ENCODE measurements at places on chromosomes 4 and X.

GRCh38 chr4:8097141-8097541 lies 61.5 kb downstream of the ABLIM2 start:
- no peak for DNase-seq

DNA sequence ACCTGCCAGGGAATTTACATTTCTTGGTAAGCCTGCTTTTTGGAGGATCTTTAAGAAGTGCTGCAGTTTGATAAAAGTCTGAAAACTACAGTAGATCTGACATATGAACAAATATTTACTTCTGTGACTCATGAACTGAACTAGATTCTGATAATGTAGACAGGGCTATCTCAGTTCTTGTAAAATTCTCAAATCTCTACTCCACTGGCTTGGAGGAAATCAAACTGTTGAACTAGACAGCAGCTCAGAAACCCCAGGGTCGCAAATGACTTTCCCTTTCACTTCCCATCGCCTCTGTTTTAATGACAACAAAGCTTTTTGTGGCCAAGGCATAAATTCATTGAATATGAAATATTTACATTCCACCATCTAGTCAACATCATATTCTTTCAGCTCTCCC lies 15.4 kb upstream of the OCIAD1 start:
- no peak for DNase-seq

GRCh38 chr4:48403358-48403757 lies 62.0 kb downstream of the SLAIN2 start:
- no peak for DNase-seq

- no peak for DNase-seq
Measured at GRCh38 chr4:74123065-74123728, 24.2 kb upstream of the CXCL2 start.

GRCh38 chrX:47501226-47502074 lies 18.4 kb upstream of the ZNF41 start:
- DNase-seq, result no peak

DNA sequence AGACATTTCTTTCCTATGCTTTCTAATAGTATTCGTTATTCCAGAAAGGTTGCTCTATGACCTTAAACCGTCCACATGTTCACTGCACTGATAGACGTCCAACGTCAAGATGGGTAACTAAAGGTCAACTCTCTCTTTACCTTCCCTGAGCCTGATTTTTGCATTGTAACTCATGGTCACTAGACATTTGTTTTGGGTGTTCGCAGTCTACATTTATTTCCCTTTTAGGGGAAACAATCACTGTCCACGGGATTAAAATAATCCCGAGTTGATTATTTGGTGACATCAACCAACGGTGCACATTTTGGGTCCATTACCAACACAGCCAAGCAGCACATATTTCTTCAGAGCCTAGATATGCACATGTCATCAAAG lies 540 bp upstream of the HADH start:
- DNase-seq, result no peak

GRCh38 chr4:145602129-145602760 lies 16.9 kb upstream of the MMAA start:
- DNase-seq, result no peak

DNA sequence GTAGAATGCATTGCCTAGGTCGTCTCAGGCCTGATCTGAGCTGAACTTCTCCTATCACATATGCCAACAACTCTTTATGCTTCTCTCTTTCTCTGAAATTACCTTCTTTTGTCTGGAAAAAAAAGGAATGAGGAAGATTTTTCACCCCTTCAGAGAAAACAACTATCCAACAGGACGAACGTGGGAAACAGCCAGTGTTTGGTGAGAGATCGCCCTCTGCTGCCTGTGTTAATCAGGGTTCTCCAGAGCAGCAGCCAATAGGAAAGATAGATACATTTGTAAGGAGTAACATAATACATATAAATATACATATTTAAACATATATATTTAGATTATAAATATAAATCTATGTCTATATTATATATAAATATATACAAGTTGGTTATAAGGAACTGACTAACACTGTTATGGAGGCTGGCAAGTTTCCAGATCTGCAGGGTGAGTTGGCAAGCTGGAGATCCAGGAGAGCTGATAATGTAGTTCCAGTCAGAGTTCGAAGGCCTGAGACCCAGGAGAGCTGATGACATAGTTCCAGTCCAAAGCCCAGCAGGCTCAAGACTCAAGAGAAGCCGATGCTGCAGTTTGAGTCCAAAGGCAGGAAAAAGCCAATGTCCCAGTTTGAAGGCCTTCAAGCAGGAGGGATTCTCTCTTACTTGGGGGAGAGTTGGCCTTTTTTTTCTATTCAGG lies 13.3 kb downstream of the CETN2 start:
- DNase-seq, result no peak

GRCh38 chrX:107773206-107773605 lies 2.4 kb downstream of the TSC22D3 start:
- DNase-seq, result no peak

DNA sequence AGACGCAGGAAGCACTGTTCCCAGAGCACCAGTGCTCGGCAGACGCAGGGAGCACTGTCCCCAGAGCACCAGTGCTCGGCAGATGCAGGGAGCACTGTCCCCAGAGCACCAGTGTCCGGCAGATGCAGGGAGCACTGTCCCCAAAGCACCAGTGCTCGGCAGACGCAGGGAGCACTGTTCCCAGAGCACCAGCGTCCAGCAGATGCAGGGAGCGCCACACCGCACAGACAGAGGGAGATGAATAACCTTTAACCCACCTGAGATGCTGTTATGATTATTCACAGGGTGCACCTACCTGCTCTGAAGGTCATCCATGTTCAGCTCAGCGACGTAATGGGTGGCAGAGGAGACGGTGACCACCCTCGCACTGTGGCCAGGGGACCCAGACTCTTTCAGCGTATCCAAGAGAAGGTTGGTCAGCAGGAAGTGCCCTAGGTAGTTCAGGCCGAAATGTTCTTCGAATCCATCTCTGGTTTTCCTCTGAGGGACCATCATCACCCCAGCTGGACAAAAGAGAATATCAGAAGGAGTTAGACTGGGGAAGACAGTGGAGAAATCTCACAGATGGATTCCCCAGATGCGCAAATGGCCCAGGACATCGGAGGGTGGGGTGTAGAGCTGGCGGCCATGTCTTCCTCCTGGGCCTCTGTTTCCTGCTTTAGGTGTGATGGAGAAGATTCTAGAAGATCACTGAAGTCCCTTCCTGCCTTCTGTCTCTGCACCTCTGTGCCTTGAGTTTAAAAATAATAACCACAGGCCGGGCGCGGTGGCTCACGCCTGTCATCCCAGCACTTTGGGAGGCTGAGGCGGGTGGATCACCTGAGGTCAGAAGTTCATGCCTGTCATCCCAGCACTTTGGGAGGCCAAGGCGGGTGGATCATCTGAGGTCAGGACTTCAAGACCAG lies 234.1 kb downstream of the DHRSX start:
- DNase-seq, result no peak

- no peak for DNase-seq
Measured at GRCh38 chr4:148808416-148808815, 366.2 kb upstream of the NR3C2 start.

GRCh38 chr4:137124278-137124932 lies 407.9 kb downstream of the PCDH18 start:
- no peak for DNase-seq

DNA sequence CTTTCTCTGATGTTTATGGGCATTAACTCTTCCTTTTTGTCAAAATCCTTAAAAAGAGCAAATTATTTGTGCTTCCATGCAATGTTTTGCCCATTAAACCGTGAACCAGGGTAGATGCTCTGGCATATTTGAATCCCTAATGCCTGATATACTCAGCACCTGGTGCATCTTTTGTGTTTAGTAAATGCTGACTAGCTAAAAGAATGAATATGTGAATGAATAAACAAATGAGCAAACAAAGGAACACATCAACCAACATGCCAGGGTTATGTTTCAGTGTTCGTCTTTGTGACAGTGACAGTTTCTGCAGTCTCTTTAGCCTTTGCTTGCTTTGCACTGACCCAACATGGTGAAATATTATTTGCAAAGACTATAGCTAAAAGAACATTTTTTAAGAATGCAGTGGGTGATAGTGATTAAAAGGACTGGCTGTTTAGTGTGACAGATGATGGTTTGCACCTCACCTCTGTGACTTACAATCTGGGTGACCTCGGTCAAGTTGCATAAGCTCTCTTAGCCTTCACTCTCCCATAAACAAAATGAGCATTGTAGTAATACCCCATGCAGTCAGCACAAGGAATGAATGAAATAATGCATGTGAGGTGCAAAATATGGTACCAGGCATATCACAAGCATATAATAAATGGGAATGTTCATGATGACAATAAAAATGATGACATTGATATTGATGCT lies 29.5 kb downstream of the SMPX start:
- no peak for DNase-seq

- DNase-seq, result no peak
Measured at GRCh38 chr4:54730581-54730980, 72.8 kb downstream of the KIT start.

GRCh38 chr4:98905839-98906238 lies 23.1 kb downstream of the EIF4E start:
- DNase-seq, result no peak

- DNase-seq, result no peak
Measured at GRCh38 chr4:118760493-118760892, 75.3 kb downstream of the METTL14 start.

DNA sequence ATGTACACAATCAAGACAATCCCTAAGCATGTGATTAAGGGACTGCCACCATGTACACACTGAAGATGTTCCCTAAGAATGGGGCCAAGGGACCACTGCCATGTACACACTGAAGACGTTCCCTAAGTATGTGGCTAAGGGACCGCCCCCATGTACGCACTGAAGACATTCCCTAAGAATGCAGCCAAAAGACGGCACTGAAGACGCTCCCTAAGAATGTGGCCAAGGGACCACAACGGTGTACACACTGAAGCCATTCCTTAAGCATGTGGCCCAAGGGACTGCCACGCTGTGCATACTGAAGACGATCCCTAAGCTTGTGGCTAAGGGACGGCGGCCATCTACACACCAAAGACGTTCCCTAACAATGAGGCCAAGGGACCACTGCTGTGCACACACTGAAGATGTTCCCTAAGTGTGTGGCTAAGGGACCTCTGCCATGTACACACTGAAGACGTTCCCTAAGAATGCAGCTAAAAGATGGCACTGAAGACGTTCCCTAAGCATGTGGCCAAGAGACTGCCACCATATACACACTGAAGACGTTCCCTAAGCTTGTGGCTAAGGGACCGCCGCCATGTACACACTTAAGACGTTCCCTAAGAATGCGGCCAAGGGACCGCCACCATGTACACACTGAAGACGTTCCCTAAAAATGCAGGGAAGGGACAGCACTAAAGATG lies 26.4 kb downstream of the DHRSX start:
- no peak for DNase-seq

- no peak for DNase-seq
Measured at GRCh38 chr4:24703298-24703697, 92.1 kb upstream of the SOD3 start.

- no peak for DNase-seq
Measured at GRCh38 chr4:156971676-156972378, at the start of gene PDGFC. Gene PDGFC, minus strand, starts transcription at chr4:156971799. Its CDS starts 896 bp downstream, at chr4:156970903.

DNA sequence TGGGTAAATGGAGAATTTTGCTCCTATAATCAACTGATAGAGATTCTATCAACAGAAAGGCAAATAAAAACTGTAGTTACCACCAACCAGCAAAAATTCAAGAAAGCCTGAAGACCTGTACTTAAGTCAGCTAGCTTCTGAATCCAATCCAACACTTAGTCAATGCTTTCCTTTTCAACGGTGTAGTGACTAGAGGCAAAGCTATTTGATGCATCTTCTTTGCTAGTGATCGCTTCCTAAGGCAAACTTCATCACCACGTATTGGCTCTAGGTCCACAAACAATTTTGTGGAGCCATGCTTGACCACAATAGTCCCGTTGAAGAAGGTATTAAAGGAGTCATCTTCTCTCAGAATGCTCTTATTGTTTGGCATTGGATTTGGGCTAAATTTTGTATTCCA lies 25.0 kb upstream of the UBA6 start:
- no peak for DNase-seq

GRCh38 chr4:107183155-107183774 lies 147.2 kb upstream of the DKK2 start:
- DNase-seq, result no peak

GRCh38 chr4:86441175-86441936 lies 81.5 kb upstream of the MAPK10 start:
- DNase-seq, result no peak

- DNase-seq, result no peak
Measured at GRCh38 chrX:7941390-7942042, 14.3 kb upstream of the PNPLA4 start.
